ENCODE measurements at places on chromosomes 2 and 18. TPM values are rescaled to one million over a fixed set of nuclear protein-coding genes. Genes with fewer than 3 reads are reported as not detected.

Gene DYNAP
- total RNA-seq: not detected

GRCh38 chr2:134718023-134718816, 580 bp downstream of the TMEM163 start:
- no peak for DNase-seq

Gene PPP4R3B
- 64.8 TPM for total RNA-seq

DNA sequence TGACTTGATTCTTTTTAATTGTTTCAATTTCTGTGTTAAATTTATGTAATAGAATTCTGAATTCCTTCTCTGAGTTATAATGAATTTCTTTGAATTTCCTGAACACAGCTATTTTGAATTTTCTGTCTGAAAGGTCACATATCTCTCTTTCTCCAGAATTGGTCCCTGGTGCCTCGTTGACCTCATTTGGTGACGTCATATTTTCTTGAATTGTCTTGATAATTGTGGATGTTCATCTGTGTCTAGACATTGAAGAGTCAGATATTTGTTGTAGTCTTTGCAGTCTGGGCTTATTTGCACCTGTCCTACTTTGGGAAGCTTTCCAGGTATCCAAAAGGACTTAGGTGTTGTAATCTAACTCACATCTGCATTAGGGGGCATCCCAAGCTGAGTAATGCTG, 111.4 kb upstream of the LRRTM4 start:
- no peak for DNase-seq

DNA sequence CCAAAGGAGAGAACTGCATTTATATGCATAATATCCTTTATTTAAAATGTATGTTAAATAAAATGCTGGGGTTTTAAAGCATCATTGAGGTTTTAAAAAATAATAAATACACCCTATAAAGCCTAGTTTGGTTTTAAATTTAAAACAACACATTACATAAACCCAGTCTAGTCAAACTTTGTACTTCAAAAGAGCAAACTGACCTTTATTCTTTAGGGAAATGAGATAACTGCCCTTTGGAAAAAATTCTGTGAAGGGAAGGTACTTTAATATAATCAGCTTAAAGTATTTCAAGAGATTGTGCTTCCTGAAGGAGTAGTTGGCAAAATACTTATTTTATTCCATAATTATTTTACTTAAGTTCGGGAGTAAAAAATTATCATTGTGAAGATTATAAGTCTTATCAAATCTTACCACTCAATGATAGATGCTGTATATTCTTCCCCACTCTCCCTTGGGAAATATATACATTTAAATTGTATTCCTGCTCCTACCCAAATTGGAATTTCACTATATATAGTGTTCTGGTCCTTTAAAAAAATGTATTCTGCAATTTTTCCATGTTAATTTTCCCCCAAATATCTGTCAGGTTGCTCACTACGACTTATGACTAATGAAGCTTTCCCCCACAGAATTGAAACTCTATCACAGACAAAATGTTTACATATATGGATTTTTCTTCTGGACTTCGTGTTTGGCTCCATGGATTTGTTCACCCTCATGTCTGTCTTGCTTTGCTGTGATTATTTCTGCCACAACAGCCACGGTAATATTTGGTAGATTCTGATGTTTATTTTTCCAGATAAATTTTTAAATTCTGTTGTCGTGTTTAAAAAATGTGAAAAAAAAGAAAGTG, 42.1 kb downstream of the ZC3H6 start:
- DNase-seq: no peak

Gene SCN9A
- 3.1 TPM for total RNA-seq

Gene SIGLEC15
- total RNA-seq: 8.4 TPM

DNA sequence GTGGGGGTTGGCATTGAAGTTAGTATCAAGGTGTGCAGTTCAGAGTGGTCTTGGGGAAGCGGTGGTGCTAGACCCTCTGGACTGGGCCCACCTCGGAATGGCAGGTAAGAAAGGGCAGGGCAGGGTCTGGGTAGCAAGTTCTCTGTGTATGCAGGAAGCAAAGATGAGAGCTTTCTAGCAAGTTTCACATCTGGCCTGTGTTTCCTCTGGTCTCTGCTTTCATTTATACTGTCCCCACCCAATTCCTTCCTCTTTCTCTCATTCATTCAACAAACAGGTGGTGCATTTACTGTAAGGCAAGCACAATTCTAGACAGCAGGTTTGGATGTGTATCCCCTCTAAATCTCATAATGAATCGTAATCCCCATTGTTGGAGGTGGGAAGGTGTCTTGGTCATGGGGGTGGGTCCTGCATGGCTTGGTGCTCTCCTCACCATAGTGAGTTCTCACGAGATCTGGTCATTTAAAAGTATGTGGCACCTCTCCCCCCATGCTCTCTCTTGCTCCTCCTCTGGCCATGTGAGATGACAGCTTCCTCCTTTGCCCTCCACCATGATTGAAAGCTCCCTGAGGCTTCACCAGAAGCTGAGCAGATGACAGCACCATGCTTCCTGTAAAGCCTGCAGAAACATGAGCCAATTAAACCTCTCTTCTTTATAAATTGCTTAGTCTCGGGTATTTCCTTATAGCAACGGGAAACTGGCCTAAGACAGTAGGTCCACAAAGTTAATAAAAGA, 51.8 kb downstream of the PKDCC start:
- no peak for DNase-seq
